ENCODE measurements at places on chromosomes 4 and X.
A peak's percentile ranks its signal among the peaks of the same experiment; 100 is the strongest.

DNA sequence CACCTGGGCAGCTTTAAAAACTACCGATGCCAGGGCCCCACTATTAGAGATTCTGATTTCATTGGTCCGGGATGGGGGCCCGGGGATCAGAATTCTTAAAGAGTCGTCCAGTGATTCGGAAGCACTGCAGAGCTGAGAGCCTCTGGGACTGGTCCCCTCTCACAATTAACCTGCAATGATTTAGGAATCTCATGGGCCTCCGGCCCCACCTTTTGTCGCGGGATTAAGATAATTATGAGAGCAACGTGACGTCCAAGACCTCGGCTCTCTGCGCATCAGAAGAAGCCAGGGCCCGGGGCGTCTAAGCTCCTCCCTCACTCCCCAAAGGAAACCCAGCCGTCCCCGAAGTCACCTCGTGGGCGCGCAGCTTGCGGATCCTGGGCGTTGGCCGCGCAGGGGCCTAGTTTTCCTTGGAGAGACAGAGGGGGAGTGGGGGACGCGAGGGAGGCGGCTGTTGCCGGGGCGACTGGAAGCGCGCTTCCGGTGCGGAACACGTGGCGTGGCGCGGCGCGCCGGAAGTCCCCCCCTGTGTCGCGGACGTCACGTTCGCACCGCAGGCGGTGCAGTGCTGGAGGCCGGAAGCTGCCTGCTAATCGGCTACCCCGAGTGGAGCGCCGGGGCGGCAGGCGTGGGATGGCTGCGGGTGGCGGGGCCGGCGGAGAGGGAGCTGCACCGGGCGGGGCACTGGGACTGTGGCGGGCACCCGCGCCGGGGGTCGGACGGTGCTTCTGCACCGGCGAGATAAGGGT, at the start of gene GEMIN8:
GEMIN8 (minus strand) TSS at position 468 of the 749 bp plus-strand sequence. CDS start 8,414 bp downstream, outside the sequence.
- peak; percentile 95 for DNase-seq

- DNase-seq, result no peak
These were observed 41.8 kb upstream of the NEIL3 start for GRCh38 chr4:177267911-177268310.

GRCh38 chr4:6788123-6788522, 5.6 kb downstream of the KIAA0232 start:
- DNase-seq, result no peak

GRCh38 chrX:132489578-132490419, 961 bp upstream of the MBNL3 start:
- peak; percentile 37 for DNase-seq

GRCh38 chr4:71765350-71765749, 18.5 kb downstream of the GC start:
- peak; percentile 86 for DNase-seq

DNA sequence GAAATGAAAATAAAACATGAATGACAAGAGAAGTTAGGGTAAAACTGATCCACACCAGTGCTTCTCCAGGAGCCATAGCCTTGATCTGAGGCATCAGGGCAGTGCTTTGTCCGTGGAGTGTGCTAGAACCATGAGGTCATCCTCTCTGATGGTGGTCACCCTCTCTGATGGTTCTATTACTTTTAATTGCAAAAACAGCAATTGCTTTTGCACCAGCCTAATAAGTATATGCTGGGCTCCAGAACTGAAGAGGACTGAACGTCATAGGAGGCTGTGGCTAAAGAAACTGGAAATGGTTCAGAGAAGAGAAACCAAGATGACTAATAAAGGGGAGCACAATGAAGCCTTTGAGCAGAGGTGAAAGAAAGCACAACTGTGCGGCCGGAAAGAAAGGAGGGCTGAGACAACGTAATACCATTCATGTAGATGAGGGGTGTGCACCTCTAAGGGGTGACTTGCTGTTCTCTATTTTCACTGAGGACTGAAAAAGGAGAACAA, 17.0 kb upstream of the TMEM154 start:
- DNase-seq, result peak; percentile 92

- DNase-seq, result no peak
These were observed 22.7 kb downstream of the PSAPL1 start for GRCh38 chr4:7411896-7412553.

GRCh38 chrX:54066841-54067240, 22.6 kb upstream of the PHF8 start:
- DNase-seq, result peak; percentile 25

- DNase-seq, result peak; percentile 19
These were observed 119.7 kb upstream of the TBC1D9 start for GRCh38 chr4:140875746-140876452.

DNA sequence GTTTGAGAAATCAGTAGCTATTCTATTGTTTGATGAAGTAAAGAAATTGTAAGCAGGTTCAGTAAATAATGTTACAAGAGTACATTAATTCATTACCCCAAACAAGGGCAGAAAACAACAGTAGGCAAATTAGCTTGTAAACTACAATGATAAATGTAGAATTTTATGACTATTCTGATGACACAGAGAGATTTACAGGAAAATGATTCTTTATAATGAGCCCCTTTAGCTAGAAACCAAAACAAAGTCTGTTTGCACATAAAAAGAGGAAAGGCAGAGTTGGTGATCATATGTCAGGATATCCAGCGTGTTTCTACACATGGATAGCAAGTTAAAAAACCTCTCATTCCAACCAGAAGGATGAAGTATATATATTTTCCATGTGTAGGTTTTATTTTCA, 204.8 kb downstream of the CFAP299 start:
- DNase-seq, result no peak

DNA sequence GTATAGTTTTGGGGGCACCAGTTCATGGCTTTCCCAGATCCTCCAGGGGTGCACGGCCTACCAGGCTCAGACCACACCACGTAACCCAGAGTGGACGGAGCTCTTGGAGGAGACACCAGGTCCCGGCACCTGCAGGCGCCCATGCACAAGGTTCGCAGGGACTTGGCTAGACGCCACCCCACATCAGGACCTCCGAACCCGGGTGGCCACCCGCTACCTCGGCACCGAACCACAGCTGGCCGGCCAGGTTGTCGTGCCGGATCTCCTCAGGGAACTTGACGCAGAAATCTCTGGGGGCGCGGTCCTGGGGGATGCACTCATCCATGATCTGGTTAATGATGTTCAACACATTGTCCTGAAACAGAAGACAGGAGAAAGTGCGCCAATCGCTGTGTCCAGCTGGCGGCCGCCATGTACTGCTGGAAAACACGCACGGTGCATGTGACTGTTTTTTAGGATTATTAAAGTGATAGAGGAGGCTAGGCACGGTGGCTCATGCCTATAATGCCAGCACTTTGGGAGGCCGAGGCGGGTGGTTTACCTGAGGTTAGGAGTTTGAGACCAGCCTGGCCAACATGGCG, 77.1 kb downstream of the ZFYVE28 start:
- DNase-seq, result no peak

- DNase-seq, result no peak
These were observed 172.4 kb downstream of the PDGFC start for GRCh38 chr4:156799121-156799589.

- no peak for DNase-seq
These were observed 65.5 kb downstream of the CRMP1 start for GRCh38 chr4:5827108-5828004.

- DNase-seq, result no peak
These were observed 22.5 kb downstream of the MMGT1 start for GRCh38 chrX:135951291-135951690.

DNA sequence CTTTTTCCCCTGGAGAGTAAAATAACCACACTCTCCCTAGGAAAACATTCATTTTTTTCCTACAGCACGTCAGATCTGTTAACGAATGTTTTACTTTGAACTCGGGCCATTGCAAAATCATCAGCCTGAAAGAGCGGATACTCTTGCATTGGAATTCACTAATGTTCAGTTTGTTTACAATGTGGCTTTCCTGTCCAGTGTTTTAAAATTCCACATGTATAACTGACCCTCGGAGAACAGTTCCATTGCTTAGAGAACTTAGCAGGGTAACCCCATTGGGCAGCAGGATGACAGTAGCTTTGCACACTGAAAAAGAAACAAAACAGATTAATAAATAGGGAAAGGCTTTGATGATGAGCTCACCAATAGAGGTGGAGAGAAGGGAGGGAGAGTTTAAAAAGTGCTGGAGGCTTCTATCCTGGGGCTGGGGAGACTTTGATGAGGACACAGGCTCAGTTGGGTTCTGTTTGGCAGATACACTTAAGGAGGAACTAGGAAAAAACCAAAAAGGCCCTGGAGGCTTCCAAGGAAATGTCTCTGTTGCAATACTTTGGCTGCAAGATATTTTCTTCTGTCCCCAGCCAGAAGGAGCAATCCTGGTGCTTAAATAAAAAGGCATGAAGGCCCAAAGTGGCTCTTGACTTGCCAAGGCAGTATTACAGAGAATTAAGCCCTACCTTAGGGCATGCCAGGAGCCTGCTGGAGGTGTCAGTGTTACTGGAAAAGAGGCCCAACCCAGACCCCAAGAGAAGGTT, 143.1 kb downstream of the ARSF start:
- DNase-seq, result peak; percentile 71

GRCh38 chr4:121485190-121485804, 104.5 kb upstream of the QRFPR start:
- no peak for DNase-seq

- DNase-seq, result no peak
These were observed 63.7 kb downstream of the ANK2 start for GRCh38 chr4:113113151-113113550.

DNA sequence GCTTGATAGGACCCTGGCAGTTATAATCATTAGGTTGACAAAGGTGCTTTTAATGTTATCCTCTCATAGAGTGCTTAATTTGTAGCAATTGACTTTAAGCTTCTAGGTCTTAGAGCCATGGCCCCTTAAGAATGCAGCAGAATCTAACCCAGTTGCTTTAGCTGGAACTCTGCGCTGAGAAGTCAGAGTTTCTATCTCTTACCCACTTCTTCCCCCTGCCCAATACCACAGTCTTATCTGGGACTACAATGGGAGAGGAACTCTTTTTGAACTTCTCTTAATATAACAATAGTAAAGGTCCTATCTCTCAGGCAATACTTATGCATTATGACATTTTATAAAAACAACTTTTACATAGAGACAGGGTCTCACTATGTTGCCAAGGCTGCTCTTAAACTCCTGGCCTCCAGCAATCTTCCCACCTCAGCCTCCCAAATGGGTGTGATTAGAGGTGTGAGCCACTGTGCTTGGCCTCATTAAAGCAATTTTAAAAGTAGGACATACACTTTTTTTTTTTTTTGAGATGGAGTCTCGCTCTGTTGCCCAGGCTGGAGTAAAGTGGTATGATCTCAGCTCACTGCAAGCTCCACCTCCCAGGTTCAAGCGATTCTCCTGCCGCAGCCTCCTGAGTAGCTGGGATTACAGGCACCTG, 1.8 kb downstream of the TLR10 start:
- DNase-seq, result no peak

GRCh38 chr4:7324651-7325121, 110.0 kb downstream of the PSAPL1 start:
- no peak for DNase-seq

DNA sequence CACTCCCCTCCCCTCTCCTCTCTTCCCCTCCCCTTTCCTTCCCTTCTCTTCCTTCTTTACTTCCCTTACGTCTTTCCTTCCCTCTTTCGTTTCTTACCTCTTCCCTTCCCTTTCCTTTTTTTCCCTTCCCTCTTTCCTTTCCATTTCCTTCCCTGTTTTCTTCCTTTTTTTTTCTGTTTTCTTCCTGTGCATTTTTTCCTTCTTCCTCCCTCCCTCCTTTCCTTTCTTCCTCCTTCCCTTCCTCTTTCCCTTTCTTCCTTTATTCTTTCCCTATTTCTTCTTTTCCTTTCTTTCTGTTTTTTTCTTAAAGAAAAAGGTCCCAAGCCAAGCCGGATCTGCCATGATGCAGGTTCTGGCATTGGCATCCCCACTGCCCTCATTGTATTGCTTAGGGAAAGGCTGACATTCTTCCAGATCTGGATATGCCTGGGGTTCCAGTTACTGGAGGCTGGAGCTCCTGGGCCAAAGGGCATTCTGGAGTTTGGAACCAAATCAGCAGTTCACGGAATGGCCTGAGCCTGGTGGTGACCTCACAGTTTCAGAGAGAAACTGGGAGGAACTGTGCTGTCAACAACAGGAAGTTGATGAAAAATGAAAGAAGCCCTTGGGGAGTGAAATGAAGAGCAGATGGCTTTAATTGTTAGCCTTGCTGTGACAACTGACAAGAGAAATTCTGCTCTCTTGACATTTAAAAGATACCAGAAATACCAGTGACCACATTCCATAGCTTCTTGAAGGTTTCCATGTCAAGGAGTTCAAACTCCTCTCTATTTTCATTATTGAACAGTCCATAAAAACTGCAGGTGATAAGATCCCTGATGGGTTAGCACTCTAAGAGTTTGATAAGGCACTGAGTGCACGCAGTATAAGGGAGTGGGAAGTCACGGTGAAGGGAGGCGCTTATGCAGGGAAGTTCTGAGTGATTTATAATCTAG, 622.1 kb downstream of the SPRY1 start:
- peak; percentile 11 for DNase-seq
